ENCODE measurements at places on chromosomes 1 and 21.

DNA sequence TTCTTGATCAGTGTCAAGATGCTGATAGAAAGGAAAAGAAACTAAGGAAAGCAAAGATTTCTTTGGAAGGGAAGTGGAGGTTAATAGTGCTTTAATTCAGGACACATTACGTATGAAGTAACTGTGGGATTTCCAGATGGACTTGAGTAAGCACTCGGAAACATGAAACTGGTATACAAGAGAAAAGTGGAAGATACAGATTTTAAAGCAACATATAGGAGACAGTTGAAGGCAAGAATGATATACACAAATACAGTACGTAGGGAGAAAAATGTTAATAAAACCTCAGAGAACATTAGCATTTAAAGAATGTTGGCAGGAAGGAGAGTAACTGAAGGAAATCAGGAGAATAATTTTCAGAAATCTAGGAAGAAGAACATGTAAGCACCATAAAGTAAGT is 730.9 kb upstream of the ADGRL2 start:
- DNase-seq = no peak

- DNase-seq = no peak
These were observed 26.3 kb downstream of the SERINC2 start for GRCh38 chr1:31439276-31439675.

- peak; percentile 34 for DNase-seq
These were observed 2.6 kb upstream of the CC2D1B start for GRCh38 chr1:52368383-52369172.

DNA sequence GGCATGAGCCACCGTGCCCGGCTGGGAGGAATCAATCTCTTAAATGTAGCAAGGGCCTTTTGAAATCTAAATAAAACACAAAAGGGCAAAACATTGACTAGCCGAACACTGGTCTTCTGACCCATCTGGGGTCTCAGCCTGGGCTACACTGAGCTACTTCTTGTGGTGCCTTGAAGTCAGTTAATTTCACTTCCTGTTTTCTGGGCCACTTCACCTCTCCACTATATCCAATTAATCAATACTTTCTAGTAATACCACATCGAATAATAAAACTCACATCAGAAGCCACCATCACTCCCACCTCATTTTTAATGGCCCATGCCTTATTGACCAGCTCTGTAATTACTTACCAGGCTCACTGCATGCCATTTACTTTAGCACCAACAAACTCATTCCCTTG is 138.0 kb upstream of the SAMSN1 start:
- DNase-seq = no peak

- no peak for DNase-seq
These were observed 19.8 kb downstream of the SPOCD1 start for GRCh38 chr1:31795801-31796621.
